ENCODE measurements at places on chromosomes 6 and 20.

GRCh38 chr6:144718431-144718830 is 433.3 kb downstream of the UTRN start:
- no peak for DNase-seq

DNA sequence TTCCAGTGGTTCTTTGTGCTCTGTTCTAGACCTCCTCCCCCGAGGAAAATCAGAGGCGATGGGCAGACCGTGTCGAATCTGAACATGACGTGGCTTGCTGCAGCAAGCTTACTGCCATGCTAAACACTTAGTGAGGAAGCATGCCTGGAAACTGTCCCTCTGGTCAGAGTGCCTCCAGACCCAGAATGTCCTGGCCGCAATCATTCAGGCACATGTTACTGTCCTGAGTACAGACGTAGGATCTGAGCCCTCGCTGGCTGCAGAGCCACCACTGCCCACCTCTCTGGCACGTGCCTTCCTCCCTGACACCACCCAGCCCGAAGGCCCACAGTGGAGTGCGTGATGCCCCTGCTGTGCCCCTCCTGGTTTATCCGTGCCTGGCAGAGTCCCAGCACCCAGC is 163.6 kb downstream of the SYNDIG1 start:
- DNase-seq, result no peak

- DNase-seq, result no peak
Observed at GRCh38 chr6:68876792-68877493, 241.9 kb downstream of the ADGRB3 start.

GRCh38 chr20:11907621-11908020 is 10.1 kb upstream of the BTBD3 start:
- no peak for DNase-seq

DNA sequence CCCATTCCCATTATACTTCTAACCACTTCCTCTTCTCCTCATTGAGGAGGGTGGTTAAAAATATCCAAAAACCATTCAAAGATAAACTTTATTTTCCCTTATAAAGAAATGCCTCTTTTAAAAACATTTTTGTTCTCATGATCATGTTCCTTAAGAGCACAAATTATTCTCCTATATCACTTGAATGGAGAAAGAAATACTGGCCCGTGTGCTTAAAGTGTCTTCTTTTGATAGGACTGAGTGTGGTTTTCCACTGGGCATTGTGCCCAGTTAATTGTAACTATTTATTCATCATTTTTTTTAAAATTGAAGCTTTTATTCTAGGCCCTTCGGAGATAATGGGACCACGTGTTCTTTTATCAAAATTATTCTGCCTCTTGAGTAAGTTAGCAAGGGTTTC is 871.5 kb downstream of the QKI start:
- DNase-seq, result no peak

DNA sequence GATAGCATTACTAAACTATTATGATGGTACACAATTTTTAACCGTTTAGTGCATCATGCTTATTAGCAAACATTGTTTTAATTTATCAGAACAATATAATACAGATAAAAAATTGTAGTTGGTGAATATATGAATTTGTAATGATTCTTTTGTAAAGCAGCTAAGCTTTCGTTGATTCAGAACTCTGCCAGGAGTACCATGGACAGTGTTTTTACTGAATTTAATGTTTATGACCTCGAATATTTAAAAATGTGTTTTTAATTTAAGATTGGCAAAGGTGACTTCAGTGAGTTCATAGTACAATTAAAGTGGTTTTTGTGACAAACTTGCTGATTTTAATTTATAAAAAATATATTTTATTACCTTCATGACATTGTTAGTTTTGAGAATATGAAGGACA is 10.0 kb downstream of the AFDN start:
- DNase-seq, result no peak

DNA sequence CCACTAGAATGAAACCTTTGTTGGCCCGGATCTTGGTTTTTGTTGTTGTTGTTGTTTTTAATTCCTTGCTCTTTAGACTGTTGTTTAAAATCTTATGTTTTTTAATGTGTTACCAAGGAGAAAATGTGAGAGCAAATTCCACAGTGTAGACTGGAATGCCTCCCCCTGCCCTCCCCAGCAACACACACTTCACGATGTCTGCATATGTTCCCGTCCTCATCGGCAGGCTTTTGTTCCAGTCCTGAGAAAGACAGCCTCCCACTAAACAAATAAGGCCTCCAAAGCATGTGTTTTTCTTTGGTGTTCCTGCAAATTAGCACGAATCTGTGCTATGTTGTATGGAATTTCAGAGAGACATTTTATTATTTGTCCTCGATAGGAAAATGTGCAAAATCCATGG is 263.3 kb upstream of the QKI start:
- no peak for DNase-seq

DNA sequence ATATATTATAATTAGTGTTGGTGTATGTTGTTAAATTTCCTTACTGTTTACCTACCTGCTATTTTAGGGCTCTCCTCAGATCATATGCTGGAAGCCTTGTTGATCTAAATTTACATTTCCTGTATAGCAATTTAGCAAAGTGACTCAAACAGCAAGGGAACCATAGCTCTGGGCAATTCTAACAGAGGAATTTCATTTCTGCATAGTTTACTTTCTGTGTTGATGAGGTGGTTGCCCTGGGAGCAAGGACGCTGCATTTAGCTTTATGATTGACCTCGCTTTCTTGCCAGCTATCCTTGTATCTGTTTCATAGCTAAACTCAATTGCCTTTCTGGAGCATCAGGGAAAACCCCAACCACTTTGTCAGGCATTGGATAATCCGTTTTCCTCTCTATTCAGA is 810.8 kb downstream of the GRIK2 start:
- DNase-seq, result no peak

GRCh38 chr6:132811276-132811675 is 3.1 kb upstream of the RPS12 start:
- no peak for DNase-seq

- DNase-seq, result no peak
Observed at GRCh38 chr6:27043244-27043643, 204.3 kb upstream of the PRSS16 start.

DNA sequence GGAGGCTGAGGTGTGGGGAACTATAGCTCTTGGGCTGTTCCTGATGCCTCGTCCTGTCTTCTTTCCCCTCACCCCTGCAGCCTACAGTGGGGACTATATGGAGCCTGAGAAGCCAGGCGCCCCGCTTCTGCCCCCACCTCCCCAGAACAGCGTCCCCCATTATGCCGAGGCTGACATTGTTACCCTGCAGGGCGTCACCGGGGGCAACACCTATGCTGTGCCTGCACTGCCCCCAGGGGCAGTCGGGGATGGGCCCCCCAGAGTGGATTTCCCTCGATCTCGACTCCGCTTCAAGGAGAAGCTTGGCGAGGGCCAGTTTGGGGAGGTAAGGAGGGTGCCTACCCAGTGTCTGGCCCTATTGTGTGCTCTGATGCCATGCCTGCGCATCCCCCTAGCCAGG is 11.5 kb upstream of the GTF2H4 start:
- DNase-seq, result no peak

Data from stimulated activated CD8-positive, alpha-beta memory T cell treated with anti-CD3 and anti-CD28 coated beads, Interleukin-7, amount 100 ng/mL, for 1 hour (primary cell).